ENCODE measurements at places on chromosomes 3 and 15. TPM values are rescaled to one million over a fixed set of nuclear protein-coding genes. Genes with fewer than 3 reads are reported as not detected.

DNA sequence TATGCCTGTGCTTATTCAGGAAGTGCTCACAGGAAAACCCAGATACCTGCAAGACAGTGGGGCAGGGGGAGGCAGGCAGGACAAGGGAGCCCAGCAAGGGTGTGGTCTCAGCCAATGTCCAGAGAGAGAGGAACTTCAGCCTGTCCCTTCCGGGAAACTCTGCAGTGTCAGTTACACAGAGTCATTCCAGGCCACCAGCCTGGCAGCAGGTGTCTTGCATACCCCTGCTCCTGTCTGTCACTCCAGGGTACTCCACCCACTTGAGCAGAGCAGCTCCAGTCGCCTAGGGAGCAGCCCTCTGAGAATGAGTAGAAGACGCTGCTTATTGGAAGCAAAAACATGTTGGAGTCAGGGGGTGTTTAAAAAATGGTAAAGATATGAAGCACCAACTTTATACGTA lies 431.2 kb upstream of the RGMA start:
- no peak for DNase-seq

The RHOV gene
- polyA plus RNA-seq = 0.04 TPM

DNA sequence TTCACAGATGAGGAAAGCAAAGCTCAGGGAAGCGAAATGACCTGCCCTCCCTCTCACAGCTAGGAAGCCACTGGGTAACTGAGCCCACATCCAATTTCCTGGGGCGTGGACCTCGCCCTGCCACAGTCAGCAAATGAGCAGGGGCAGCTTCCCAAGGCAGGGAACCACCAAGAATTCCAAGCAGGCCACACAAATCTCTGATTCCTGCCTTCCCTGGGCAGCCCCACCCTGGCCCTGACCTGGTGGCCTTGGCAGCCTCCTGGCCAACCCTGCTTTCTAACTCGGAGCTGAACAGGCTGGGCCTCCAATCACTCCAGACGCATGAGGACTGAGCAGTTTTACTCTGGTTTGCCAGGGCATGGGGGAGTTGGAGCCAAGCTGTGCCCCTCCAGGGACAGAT lies 203.7 kb upstream of the TLE3 start:
- DNase-seq = no peak

DNA sequence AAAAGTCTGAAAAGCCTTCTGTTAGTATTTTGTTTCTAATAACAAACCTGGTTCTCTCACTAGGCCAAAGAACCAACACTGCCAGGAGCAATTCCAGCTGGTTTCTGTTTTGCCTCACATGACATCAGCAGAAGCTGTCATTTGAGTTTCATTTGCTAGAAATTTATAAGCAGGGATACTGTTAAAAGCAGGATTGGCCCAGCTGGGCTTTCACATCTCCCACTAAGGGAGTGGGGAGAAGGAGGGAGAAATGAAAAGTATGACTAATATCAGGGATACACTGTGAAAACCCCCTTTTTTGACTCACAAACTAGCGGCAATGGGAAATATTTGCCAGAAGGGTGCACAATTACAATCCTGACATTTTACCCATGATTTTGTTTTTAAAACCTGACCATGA lies 5.3 kb downstream of the CCDC80 start:
- peak; percentile 90 for DNase-seq

- DNase-seq = no peak
These were observed 40.1 kb downstream of the PPARG start for GRCh38 chr3:12328837-12329462.

DNA sequence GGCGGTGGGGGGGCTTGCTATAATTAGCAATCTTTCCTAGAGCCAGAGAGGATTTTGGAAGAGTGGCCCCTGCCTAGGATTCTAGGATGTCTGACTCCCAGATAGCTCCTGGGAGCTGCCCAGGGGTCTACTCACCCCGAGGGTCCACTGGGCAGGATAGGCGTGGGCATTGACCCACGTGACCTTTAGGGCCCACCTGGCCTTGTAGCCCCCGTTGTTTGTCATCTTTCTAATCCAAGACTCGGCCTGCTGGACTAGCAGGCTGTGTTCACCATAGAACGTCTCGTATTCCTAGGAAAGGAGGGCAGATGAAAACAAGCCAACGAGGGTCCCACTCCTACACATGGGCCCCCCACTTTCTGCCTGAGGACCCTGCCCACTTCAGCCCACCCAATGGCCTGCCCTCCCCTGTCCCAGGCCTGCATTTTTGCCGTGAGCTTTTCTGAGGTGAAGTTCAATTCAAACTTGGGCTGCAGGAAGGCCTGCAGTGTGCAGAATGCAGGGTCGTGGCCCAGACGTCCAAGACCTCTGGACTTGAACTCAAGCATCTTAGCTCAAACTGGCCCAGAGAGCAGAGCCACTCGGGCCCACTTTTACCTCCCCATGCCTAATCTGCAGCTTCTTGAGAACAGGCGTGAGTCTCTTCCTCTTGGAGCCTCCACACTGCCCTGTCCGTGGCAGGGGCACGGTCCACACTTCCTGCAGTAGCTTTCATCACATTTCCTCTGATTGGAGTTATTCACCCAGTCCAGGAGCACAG lies 41.5 kb downstream of the MUC4 start:
- no peak for DNase-seq

DNA sequence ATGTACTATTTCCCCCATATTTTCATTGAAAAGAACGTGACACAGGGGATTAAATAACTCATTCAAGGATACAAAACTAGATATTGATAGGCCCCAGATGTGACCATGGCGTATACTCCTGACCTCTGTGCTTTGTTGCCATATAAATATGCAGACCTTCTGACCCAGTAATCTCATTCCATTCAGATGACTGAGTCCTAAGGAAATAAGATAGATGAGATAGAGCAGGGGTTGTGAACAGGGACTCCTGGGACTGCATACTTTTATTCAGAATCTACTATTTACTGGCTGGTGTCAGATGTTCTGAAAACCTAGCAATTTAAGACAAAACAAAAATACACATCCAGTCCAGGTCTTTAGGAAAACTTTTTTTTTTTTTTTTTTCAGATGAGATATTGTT lies 139.2 kb upstream of the MANF start:
- no peak for DNase-seq

The NR2E3 gene
- polyA plus RNA-seq = 0.16 TPM

DNA sequence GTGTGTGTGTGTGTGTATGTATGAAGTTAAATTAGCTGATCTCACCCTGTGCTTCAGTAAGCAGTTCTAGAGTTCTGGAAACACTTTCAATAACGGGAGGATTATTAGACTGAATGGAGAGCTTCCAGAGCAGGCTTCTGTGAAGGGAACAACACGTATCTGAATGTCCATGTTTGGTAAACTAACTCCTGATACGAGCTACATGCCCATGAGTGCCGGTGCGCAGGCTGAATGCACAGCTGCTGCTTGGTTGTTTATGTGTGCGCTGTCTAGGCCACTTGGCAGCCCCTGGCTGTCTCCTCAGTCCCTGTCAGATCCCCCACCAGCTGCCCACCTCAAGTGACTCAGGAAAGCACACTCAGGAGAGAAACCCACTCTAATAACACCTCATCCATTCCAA lies 137.0 kb downstream of the EPHB1 start:
- DNase-seq = no peak

GRCh38 chr3:2783261-2783660 lies 326.9 kb downstream of the IL5RA start:
- DNase-seq = no peak

- no peak for DNase-seq
These were observed 11.7 kb downstream of the SPTBN5 start for GRCh38 chr15:41881920-41882688.

GRCh38 chr3:186374376-186374775 lies 12.3 kb upstream of the DGKG start:
- no peak for DNase-seq

The KNG1 gene
- polyA plus RNA-seq = not detected

Data from AG04450 (cell line).